ENCODE measurements at places on chromosomes 4 and X. TPM values are rescaled to one million over a fixed set of nuclear protein-coding genes. Genes with fewer than 3 reads are reported as not detected.

DNA sequence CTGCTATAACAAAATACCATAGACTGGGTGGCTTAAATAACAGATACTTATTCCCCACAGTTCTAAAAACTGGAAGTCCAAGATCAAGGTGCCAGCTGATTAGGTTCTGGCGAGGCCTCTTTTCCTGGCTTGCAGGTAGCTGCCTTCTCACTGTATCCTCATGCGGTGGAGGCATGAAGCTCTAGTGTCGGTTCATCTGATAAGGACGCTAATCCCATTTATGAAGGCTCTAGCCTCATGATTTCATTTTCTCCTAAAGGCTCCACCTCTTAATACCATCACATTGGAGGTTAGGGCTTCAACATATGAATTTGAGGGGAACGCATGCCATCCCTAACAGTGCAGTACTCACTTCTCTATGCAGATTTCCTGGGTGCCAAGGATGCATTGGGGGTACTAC is 57.9 kb upstream of the STIM2 start:
- no peaks in the 10 kb centered on the region for H3K27me3 ChIP-seq
- H3K4me1 ChIP-seq = no peaks in the 10 kb centered on the region
- no peak overlapping the region for H3K4me3 ChIP-seq
- DNase-seq = no peak
- H3K27ac ChIP-seq = no peak overlapping the region

Gene RPS6KA6
- not detected for total RNA-seq

Gene ETFDH
- 22.0 TPM for total RNA-seq

Gene FAM200B
- 14.0 TPM for total RNA-seq
